Pons (tissue), 1 donor: ENCODE measurements at places on chromosomes 3 and 15.

DNA sequence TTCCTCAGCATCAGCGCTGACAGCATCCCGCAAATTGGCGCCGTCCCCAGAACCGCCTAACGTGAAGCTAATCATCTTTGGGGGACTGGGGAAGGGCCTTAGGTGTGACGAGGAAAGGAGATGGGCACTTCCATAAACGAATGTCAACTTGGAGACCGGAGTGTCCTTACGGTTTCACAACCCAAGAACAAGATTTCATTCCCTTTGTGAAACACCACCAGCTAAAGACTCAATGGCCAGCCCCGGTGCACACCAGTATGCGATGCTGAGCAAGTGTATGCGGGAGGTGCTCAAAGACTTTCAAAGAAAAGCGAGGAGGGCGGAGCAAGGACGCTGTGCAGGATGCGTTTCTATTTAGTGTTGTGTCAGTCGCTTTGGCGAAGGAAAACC, 759 bp upstream of the TTBK2 start:
- DNase-seq: no peak

- DNase-seq: no peak
These were observed 19.2 kb upstream of the LOXL1 start for GRCh38 chr15:73907035-73907408.

- no peak for DNase-seq
These were observed 22.8 kb downstream of the EIF4E3 start for GRCh38 chr3:71702131-71703024.

DNA sequence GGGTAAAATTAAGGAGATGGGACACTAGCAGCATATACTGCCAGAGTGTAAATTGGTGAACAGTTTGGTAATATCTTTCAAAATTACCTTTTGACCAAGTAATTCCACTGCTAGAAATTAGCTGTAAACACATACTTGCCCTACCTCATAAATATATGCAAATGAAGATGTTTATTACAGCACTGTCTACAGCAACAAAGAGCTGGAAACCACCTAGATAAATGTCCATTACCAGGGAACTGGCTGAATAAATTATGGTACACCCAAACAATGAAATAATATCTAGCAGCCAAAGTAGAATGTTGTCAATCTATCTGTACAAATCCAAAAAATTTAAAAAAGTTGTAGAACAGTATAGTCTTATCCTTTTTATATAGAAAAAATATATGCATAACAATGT, 105.9 kb upstream of the FAM3D start:
- no peak for DNase-seq

DNA sequence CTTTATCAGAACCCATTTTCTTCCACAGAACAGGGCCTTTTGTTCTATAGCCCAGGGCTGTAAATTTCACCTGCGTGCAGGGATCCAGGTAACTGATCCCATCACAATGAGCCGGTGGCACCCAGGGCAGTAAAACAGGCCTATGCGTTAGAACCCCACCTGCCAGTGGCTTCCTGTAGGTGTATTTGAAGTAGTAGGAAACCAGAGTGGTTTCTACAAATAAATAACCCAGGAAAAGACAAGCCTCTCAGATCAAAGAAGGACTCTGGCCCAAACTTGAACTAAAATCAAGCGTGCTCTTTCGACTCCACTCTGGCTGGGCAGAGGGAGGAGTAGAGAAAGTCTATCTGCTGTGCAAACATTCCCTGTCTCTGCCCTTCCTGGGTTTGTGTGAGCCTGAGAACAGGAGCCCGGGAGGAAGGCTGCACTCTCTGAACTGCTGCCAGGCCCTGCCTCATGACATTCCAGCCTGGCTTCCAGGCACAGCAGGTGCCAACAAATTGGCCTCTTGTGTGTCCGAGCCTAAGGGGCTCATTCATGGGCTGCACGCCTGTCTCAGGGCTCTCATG, 77.7 kb downstream of the CEMIP start:
- DNase-seq: peak; percentile 43

GRCh38 chr3:45224824-45225464, 1.1 kb downstream of the TMEM158 start:
- DNase-seq: peak; percentile 50

- DNase-seq: no peak
These were observed 86.7 kb upstream of the SELENOK start for GRCh38 chr3:53978386-53978785.

DNA sequence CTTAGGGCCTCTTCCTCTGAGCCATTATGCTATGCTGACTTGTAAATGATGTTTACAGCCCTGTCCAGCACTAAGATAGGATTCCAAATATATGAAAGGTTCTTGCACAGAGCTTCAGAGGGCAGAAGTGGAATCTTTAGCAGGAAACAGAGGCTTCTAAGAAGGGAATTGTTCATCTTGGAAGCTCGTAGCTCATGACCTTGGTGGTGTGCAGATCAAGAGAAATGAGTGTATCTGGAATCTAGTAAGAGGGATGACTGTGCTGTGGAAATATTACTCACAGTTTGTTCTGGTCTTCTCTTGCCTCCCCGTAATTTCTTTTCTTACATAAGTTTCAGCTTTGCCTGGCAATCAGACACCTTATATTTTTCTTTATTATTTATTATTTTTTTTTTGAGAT, 175.8 kb downstream of the SPATA16 start:
- DNase-seq: no peak

GRCh38 chr3:115217678-115218451, 70.8 kb upstream of the ZBTB20 start:
- DNase-seq: peak; percentile 42

DNA sequence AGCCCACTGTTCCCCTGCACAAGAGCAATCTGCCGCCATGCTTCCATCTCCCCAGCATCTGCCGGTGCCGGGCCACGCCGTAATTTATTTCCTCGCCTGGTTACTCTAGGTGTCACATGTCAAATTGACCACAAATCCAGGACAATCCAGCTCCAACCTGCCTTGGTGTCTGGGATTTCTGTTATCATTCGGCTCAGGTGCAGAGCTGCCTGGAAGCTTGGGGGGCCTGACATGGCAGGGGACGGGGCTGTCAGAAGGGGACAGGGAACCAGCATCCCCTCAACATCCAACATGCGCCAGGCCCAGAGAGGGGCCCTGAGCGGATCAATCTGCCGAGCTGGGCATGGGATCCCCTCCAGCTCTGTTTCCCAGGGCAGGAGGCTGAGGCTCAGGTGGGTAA, 47.9 kb downstream of the HMCES start:
- no peak for DNase-seq

DNA sequence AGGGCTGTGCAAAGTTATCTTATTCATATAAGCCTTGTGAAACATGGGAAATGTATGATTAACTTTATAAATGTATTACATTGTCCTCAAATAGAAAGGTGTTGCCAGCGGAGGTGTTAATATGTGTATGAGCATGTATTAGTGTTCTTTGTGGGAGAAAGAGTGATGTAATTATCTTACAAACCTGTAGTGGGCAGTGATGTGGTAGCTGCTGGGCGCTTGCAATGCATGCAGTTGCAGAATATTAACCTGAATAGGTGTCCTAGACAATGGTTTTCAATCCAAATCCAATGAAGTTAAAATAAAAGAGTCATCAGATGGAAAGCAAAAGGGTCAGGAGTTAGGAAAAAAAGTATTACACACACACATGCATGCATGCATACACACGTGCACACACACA, 881.3 kb upstream of the CADM2 start:
- no peak for DNase-seq

GRCh38 chr3:17552351-17552750, 190.1 kb downstream of the TBC1D5 start:
- peak; percentile 19 for DNase-seq

GRCh38 chr3:28348265-28348628, 274 bp upstream of the ZCWPW2 start:
- no peak for DNase-seq

DNA sequence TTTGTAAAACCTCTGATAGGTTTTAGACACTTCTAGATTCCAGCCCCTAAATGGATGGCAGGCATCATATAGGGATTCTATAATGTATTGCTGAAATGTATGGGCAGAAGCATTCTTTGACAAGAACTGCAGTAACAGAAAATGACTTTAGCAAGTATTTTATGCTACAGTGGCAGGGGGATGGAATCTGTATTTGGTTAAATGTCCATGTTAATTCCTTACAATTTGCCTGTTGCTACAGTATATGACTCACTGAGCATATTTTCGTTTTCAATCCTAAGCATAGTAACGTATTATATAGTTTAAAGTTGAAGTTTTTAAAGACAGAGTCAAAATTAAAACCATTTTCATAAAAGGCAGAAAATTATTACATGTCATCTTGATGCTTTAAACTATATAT, 150.1 kb downstream of the MEX3B start:
- no peak for DNase-seq

DNA sequence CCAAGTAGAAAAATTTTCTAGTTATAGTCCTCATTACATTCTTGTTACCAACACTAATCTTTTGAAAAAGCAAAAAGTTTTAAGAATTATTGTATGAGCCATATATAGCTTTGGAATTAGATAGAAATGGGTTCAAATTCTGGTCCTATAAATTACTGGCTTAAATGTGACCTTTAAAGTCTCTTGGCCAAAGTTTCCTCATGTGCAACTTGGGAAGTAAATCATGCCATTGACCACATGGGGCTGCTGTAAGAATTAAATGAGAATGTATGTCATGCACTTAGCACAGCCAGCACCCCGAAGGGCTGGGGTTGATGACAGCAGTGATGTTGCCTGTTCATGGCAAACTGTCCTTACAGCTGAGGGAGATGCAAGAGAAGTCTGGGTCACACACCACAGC, 108.3 kb downstream of the TOP2B start:
- no peak for DNase-seq

DNA sequence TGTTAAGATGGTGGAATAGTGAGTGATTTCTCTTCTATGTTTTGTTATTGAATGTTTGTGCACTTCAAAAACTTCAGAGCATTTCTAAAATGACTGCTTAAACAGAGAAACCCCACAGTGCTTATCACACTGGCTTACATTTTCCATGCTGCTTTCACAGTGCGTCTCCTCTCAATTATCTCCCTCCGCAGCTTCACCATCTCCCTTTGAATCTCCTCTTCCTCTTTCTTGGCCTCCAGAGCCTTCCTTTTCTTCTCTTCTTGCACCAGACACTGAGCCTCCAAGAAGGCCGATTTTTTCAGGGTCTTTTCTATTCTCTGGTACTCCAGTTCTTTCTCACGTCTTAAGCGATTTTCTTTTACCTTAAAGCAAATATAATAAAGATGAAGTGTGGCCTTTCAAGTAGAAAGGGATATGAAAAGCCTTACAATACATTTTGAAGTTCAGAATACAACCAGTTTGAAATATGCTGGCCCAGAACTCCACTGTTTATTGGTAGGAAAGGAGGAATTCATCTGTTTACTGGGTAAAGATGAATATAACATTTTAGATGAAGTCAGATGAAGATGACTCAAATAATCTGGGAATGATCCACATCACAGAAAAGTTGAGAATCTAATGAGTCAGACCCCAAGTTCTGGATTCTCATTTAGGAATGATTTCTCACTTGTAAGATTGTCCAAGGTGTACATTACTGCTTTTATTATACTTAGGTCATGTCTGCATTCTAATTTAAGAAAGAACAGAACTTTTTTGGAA, 21.4 kb downstream of the CCDC191 start:
- DNase-seq: no peak

DNA sequence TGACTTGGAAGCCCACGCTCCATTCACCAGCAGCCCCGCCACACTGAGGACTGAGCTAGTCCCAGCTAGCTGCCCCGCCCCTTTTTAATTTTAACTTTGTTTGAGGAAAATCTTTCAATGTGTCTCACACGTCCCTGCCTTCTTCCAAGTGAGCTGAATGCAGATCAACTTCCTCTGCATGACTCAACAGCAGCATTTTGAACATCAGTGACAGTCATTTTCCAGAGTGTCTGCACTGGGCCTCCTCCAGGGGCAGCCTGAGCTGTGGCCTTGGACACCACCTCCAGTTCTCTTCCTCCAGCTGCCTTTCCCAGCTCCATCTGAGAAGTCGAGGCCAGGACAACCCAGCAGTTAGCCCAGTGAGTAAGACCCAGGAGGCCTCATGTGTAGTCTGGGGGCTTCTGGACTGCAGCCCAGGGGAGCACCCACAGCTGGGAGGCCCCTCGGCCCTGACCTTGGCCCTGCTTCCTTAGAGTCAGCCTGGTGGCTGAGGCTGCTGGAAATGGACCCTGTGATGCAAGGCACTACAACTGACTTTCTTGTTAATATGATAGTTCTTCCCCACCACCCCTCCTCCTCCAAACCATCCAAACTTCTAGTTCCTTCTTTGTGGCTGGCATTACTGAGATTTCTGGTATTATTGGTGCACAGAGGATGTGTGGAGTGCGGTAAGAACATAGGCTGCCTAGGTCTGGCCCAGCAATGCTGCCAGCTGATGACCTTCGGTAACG, 21.4 kb upstream of the ESYT3 start:
- no peak for DNase-seq

GRCh38 chr3:166029507-166029906, 192.3 kb upstream of the BCHE start:
- DNase-seq: no peak
